ENCODE measurements at places on chromosomes 5 and 9.

DNA sequence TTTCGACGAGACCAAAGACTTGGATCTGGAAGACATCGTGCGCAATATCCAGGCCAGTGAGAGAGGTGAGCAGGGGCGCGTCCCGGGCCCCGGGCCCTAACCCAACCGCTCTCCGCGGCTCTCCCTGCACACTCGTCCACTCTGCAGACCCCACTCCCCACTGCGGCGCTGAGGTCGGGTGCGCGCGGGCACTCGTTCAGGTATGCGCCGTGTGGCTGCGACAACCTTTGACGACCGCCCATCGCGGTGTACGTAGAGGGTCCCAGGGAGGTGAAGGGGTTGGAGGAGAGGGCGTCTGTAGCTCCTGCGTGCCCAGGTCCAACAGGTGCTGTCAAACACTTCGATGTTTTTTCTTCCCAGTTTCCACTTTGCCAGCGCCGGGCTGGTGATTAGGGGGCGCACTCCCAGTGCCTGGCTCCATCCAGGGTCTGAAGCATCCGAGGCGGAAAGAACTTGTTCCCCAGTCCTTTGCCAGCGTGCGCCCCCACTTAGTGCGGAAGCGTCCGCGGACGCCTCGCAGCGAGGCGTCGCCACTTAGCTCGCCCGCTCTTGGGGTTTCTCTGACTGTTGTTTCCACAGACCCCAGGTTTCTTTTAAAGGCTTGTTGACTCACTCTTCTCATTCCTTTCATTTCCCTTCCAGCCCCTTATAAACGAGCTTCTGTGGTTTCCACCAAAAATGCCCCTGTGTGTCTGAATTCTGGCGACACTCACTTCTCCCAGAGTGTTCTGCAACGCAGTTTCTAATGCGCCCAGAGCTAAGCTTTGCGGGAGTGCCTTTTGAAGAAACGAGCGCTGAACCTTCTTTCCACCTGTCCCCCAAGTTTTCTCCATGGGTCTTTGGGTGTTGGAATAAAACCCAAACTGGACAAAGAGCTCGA lies 1.6 kb downstream of the NPR3 start:
- DNase-seq = no peak

GRCh38 chr5:181160152-181160754 lies 12.9 kb downstream of the OR2V2 start:
- peak; percentile 78 for DNase-seq

GRCh38 chr9:36040271-36040925 lies 3.7 kb downstream of the RECK start:
- DNase-seq = no peak

DNA sequence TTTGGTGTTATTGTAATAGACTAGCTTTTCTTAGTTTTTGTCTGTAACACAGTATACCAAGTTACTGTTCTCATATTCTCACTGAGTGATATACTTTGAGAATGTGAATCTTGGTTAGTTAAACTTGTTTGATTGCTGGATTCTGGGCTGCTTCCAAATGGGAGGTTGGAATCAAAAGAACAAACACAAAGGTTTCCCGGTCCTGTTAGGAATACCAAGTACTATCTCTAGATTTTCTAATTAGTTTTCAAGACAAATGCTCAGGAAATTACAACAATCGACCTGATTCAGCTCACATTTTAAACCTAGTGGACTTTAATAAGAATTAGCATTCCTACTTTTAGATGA lies 244.3 kb downstream of the CSNK1G3 start:
- no peak for DNase-seq

DNA sequence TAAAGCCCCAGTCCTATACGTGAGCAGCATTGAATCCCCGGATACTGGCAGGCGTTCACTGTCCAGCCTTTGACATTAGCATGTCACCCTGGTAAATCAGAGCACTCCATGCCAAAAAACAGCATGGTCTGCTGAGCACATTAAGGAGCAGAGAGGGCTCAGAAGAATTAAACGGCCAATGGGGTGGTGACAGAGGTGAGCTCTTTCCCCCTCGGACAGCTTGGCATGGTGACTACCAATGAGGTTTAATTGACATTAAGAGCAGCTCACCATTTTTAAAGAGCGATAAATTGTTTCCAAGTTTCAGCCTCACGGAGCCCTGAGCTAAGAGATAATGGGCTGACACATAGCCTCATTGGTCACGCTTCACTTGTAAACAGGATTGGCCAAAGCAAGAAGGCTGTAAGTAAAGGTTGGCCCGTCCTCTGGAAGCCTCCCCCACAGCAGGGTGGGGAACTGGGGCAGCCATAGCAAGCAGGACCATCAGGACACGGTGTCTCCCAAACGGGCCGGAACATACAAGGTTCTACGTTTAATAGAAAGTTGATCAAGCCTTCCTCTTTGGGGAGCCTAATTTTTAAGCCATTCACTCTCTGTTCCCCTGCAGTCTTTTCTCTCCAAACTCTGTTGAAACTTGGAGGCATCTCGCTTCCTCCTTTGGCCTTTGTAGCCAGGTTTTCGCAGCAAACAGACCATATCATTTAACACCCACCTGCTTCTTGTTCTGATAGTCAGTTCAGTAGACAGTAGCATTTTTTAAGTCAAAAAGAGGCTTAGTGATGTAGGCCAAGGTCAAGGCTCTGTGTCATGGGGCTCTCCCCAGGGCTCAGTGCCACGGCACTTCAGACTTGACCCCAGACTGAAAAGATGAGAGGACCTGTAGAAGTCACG lies 25.9 kb downstream of the QRFP start:
- no peak for DNase-seq

DNA sequence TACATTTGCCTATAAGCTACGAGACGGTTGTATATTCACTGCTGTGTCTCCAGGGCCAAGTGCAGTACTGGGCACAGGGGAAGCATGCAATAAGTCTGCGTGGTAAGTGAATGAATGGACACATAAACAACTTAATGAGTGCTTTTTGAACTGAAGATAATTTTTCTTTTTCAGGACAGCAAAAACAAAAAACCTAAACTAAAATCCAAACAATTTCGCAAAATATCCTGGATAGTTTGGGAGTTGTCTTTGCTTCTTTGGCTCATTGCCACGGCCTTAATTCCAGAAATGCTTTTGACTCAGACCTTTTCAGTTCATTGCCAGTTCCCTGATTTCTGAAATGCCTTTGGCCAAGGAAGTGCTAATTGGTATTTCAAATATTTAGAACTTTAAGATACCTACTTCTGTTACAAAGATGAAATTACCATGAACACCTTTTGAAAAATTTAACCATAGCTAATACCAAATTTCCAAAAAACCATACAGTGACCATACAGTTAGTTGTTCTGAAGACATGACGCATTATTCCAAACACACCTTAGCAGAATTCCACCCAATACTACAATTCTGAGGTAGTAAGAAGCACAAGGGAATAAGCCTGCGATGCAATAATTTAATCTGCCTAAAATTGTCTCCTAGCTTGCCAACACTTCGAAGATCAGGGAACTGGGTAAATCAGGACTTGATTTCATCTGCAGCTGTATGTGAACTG lies 42.8 kb downstream of the TEK start:
- DNase-seq = no peak

GRCh38 chr5:172886974-172887501 lies 53.0 kb downstream of the ERGIC1 start:
- DNase-seq = no peak

GRCh38 chr9:18296702-18297055 lies 177.3 kb upstream of the ADAMTSL1 start:
- DNase-seq = no peak

DNA sequence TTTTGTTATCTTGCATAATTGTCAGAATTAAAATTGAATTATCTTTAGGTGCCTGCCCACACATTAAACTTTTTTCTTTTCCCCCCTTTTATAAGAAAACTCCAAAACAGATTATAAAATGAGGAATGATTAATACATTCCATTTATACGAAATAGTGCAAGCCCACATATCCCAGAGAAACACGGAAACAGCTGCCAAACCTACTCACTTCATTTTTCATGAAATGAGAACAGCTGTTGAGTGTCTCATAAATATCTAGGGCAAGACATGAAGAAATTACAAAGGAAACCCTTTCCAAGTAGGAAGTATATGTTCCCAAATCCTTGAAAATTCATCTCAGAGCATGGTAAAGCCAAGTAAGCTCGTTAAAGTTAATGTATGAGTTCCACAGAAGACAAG lies 459.4 kb upstream of the NMUR2 start:
- no peak for DNase-seq

DNA sequence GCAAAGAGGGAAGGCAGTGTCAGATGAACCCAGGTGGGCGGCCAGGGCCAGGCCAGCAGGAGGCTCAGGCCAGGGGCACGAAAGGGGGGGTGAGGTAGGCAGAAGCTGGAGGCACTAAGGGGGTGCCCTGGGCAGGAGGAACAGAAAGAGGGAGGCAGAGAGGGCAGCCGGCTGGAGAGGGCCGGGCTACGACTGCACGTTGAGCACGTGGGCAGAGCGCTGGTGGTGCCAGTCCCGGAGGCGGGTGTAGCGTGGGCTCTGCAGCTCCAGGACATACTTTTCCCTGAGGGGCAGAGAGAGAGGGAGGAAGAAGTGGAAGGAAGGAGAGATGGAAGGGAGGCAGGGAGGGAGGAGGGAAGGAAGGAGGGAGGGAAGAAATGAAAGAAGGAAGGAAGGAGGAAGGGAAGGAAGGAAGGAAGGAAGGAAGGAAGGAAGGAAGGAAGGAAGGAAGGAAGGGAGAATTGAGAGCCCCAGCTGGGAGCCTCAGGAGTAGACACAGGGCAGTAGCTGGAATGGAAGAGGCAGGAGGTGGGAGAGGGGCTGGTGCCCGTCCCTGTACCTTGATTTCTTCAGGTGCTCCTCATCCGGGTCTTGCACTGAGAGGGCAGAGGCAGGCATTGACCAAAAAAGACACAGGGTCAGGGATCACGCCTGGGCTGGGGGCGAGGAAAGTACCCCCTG lies 7.0 kb downstream of the PDLIM7 start:
- no peak for DNase-seq

GRCh38 chr9:99262949-99263418 lies 40.9 kb downstream of the SEC61B start:
- no peak for DNase-seq

DNA sequence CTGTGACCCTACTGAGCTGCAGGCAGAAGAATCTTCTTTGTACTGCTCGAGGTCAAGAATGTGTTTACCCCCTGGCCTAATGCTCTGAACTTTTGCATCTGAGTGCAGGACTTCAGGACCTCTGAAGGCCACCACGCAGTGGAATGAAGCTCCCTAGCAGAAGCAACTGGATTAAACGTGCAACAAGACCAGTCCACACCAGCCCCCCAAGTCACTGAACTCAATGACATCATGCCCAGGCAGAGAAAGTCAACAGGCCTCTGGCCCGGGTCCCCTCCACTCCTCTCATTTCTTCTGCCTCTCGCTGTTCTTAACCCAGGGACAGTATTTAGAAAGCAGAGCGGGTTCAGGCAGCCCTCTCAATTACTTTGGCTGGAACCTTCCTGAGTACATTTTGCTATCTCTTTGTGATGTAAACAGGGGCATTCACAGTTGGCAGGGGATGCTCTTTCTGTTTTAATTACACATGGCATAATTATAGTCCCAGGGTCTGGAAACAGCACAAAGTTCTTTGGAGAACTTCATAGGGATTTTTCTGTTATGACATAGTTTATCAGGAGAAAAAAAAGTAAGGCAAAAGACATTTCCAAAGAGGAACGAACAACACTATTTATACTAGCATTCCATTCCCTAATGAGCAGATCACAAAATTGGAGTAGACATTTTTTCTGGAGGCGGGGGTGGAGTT lies 108.2 kb upstream of the SPATA31D4 start:
- no peak for DNase-seq

DNA sequence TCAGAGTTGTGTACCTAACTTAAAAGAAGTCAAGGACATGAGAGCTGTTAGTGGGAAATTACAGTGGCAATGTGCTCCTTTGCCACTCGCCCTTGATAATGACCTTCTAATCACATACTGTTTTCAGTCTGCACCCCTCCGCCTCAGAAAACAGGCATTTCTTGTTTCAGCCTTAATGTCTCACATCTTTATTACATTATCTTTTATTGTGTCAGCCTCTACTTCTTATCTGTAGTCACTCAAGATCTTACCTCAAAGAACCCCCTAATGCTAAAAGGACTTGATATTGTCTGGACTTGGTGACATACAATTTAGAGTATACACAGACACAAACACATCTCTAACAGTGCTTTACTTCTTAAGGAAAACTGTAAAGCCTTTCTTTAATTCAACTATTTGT lies 97.9 kb downstream of the PLCXD3 start:
- DNase-seq = no peak

DNA sequence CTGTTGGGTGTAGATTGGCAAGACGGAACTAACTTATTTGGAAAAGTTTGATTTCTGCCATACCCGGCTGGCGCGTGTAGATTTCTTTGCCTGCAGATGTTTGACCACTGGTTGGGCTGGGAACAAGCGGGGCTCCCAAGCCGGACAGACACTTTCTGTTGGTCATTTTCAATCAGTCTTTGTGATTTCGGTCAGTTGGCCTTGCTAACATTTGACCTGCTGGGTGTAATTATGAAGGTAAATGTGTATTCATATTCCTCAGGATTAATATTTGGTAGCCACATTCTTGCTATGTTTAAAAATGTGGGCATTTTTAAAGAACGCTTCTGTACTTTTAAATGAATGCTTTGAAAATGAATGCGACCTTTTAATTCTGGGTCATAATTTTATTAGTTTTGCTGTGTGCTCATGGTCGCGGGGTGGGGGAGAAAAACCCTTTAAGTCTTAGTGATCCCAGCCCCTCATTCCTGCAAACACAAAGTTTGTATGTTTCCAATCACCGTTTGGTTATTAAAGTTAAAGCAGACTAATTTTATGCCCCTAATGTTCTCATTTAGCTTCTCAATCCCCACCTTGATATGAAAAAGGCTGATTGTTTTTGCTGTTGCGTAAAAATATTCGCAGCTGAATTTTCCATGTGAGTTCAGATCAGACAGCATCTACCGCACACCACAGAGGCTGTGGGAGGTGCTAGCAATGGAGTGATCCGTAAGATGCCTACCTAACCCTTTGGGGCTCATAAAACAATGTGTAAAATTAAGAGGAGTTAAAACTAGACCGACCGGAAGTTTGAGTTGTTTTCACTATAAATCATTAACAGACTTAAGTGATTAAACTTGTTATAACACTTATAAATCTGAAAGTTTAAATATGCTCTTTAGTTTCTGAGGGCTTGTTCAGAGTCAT lies 1.5 kb downstream of the RASGRF2 start:
- peak; percentile 30 for DNase-seq

GRCh38 chr9:3475300-3476020 lies 50.3 kb downstream of the RFX3 start:
- DNase-seq = no peak

DNA sequence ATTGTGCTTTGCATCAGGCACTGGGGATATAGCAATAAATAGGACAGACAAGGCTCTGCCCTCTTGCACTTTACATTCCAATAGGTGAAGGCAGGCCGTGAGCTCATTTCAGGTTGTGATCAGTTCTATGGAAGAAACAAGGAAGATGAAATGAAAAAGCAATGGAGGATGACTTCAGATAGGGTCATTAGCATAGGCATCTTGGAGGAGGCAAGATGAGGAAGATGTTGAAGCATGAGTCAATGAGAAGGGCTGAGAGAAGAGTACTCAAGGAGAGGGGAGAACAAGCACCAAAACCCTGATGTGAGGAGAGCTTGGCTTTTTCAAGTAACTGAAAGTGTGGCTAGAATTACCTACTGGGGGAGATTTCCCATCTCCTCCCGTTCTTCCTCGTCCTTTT lies 5.0 kb upstream of the SPARC start:
- DNase-seq = no peak

- DNase-seq = no peak
Observed at GRCh38 chr9:106758911-106759310, 104.1 kb upstream of the ZNF462 start.

Measured in stimulated activated CD8-positive, alpha-beta memory T cell treated with anti-CD3 and anti-CD28 coated beads, Interleukin-7, amount 100 ng/mL, for 4 hours (primary cell).